ENCODE measurements at places on chromosomes 1 and 21.
A peak's percentile ranks its signal among the peaks of the same experiment; 100 is the strongest.

DNA sequence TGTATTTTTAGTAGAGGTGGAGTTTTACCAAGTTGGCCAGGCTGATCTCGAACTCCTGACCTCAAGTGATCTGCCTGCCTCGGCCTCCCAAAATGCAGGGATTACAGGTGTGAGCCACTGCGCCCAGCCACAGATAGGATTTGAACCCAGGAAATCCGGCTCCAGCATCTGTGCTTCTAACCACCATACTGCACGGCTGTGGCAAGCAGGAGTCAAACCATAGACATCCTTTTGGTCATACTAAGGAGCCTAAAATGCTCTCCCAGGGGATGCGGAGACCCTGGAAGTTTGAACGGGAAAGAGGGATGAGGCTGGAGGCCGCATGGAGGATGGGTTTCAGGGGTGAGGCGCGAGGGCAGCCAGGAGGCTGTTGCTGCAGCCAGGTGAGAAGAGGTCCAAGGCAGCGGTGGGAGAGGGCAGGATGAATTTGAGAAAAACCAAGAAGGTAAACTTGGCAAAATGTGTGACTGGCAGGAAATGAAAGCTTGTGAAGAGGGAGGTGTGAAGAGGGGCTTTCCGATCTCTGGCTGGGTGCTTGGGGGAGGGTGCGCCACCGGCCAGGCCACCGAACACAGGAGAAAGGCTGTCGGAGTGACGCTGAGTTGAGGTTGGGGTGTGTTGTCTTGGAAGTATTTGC is 24.0 kb upstream of the CDK18 start:
- DNase-seq: peak; percentile 86

GRCh38 chr1:30058970-30059369 is 664.4 kb downstream of the MATN1 start:
- no peak for DNase-seq

DNA sequence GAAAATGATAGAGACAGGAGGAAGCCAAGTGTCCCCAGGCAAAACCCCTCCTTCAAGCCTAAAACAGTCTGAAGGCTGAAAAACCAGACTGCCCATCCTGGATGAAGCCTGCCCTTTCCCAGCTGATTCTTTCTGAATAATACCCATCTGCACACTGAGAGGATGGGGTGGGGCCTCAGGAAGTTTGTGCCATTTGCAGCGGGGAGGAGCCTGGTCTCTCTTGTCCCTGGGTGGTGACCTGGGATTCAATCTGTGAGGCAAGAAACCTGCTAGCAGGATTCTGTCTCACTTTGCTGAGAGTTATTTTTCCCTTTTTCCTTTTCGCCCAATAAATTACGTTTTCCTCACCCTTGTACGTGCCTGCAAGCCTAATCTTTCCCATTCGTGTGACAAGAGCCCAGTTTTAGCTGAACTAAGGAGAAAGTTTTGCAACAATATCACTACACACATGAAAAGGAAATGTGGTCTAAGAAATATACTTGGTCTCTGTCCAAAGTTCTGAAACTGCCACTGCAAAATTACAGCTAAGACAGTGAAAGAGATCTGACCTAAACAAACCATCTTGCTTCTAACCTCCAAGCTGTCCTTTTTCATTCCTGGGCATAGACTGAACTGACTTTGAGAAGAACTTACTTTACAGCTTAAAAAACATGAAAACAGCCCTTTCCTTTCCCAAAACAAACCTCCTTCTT is 105.0 kb downstream of the COP1 start:
- no peak for DNase-seq

DNA sequence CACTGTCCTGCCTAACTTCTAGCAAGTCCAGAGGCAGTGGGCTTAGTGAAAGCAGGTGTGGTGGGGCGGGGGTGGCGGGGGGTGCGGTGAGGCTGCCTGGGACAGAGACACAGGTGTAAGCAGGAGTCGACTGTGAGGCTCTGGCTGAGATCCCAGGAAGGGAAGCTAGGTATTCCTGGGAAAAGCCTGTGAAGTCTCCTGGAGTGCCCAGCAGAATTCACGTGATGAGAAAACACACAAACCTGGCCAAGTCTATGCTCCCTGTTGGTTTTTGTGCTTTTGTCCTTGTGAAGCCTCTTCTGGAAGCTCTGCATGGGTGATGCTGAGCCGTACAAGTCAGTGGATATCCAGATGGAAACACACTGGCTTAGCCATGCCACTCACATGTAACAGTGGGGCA is 5.3 kb downstream of the GALNT2 start:
- no peak for DNase-seq

DNA sequence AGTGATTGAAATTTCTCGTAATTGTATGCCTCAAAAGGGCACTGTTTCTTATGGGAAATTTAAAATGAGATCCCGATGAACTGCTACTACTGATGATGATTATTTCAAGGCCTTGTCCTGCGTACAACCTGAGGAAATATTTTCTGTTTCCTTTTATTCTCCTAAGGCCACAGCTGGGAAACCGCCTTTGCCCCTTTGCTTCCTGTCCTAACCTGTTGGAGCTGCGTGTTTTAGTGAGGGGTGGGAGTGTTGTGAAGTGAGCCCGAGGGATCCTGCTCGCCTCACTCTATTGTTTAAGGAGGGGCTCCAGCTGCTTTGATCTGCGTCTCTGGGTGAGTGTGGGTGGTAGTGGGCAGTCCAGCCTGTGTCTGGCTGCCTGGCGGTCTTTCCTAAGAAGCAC is 14.4 kb downstream of the LAMC2 start:
- no peak for DNase-seq

DNA sequence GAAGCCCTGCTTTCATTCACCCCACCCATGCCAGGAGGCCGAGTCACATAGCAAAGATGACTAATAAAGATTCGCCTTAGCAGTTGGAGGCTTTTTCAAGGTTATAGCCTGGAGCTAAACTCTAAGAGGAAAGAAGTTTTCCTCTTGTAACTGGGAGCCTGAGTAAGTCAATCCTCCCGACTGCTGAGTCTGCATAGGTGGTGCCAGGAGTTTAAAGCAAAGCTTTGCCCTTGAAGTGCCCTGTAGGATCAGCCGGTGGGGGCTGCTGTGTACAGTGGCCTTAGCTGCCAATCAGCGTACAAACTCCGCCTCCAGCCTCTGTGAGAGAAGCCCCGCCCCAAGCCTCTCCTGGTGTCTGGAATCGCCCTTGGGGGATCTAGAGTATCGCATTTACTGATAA is 147.5 kb upstream of the SPATA6 start:
- no peak for DNase-seq

DNA sequence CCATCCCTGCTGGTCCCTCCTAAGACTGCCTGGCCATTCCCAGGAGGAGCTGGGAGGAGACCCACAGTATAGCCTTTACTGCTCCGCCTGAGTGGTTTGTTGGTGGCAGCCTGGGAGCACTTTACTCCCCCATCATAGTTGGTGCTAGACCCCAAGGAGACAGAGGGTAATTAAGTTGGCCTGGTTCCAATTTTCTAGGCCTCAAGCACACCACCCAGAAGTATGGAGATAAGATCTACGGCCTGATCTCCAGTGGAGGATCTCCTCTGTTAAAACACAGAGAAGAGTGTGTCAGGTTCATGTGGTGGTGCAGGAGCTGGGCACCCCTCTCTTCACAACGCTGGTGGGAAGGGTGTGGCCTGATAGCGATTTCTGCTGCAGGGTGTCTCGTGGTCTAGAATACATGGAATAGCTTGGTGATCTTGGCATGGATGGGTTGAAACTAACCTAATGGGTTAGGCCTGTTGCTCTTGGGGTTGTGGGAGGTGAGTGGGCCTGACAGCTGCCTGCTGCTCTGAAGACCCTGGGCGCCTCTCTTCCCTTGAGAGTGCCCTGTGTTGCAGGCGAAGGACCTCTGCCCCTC is 68.5 kb downstream of the FASLG start:
- DNase-seq: no peak

GRCh38 chr1:157988002-157988401 is 5.4 kb upstream of the KIRREL1 start:
- DNase-seq: no peak

GRCh38 chr21:36134803-36135390 is at the start of gene CBR3:
Gene CBR3 (plus strand): TSS chr21:36135079. CDS start chr21:36135193, 114 bp downstream.
- peak; percentile 39 for DNase-seq

- no peak for DNase-seq
These were observed 137.6 kb downstream of the PTGER3 start for GRCh38 chr1:70910013-70910412.

- no peak for DNase-seq
These were observed 183.2 kb downstream of the DNM3 start for GRCh38 chr1:172024516-172024915.

- peak; percentile 74 for DNase-seq
These were observed 111.0 kb downstream of the GABPA start for GRCh38 chr21:25845729-25846256.

All from GM06990 (cell line).